ENCODE measurements at places on chromosomes 1 and 21.
A peak's percentile ranks its signal among the peaks of the same experiment; 100 is the strongest.

DNA sequence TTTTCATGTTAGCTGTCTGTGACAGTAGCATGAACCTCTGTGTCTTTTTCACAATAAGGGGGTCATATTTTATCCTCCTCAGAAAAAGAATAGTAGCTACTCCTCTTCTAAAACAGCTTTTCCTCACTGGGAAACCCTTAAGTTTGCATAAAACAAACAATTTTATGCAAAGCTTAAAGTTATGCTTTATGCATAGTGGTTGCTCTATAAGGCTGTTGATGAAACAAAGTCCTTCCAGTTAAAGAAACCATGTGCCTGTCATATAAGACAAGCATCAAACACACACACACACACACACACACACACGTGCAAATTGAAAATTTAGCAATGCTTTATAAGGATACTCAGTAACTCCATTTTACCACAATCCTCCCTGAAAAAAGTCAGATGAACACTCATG is 107.0 kb downstream of the CHD1L start:
- DNase-seq = no peak

DNA sequence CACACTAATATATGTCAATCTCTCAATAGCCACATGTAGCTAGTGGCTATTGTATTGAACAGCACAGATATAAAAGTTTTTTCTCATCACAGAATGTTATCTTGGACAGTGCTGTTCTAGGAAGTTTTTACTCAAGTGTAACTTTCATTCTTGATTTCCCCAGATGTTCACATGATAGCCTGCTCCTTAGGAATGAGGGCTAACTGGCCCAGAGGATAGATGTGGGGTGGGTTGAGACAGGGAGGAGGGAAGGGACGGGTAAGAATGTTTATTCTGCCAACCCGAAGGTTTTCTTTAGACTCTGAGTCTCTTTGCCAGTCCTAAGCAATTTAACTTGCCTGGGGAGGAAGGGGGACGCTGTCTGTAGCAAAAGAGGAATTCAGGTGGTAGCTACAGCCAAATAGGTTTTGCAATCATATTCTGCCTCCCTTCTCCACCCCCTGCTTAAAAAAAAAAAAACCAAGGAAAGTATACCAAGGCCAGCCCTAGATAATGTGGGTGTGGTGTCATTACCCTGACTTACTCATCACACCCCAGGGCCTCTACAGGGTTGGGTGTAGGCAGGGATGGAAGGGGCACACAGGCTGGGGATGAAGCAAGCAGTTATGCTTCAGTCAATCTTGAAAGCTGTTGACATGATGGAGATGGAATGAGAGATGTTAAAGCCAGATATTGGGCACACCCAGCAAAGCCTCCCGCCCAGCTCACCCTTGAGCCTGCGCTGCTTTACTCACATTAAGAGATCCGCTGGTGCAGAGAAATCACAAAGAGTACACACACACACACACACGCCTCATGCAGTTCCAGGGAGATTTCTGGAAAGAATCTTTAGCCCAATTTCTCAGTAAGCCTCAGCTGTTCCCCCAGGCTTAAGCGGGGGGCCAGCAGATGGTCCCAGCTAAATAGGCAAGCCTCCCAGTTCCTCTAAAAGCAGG is 59.9 kb downstream of the PLXNA2 start:
- DNase-seq = no peak

GRCh38 chr1:214472364-214472763 is 79.0 kb downstream of the PTPN14 start:
- no peak for DNase-seq

DNA sequence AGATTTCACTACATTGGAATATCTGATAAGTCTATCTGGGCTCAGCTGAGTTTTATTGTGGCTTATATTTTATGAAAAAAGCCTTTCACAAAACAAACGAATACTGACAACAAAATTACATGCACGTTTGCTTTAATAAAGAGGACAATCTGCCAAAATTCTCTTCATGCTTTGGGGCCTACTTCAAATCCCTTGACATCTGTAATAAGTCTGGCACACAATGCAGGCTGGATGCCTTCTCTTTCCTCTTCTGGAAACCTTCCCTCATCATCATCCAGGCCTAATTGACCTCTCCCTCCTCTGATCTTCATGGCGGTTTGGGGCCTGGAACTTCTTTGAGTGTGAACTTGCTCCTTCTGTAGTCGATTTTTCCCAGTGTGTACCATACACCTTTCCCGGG is 70.3 kb downstream of the MAP10 start:
- DNase-seq = no peak

DNA sequence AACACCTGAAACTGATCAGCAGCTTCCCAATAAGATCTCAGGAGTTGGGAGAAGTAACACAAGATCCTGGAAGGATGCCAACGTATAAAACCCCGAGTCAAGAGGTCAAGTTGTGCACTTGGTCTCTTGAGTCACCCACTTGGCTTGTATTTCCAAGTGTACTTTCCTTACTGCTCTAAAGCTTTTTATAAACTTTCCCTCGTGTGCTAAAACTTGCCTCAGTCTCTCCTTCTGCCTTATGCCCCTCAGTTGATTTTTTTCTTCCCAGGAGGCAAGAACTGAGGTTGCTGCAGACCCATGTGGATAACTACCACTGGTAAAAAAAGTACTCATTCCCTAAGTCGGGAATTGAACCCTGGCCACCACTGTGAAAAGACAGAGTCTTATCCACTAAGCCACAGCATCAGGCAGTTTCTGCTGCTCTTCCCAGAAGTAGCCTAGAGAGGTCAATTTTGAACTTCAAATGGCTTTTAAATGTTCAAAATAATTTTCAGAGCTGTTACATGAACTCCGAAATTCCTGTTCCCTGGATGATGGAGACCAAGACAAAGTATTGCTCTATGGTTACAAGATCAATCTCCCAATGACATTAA is 28.9 kb downstream of the ITLN2 start:
- no peak for DNase-seq

- no peak for DNase-seq
Observed at GRCh38 chr21:15441060-15441493, 288.7 kb upstream of the USP25 start.

GRCh38 chr1:21020151-21020550 is 156.5 kb downstream of the EIF4G3 start:
- DNase-seq = no peak

DNA sequence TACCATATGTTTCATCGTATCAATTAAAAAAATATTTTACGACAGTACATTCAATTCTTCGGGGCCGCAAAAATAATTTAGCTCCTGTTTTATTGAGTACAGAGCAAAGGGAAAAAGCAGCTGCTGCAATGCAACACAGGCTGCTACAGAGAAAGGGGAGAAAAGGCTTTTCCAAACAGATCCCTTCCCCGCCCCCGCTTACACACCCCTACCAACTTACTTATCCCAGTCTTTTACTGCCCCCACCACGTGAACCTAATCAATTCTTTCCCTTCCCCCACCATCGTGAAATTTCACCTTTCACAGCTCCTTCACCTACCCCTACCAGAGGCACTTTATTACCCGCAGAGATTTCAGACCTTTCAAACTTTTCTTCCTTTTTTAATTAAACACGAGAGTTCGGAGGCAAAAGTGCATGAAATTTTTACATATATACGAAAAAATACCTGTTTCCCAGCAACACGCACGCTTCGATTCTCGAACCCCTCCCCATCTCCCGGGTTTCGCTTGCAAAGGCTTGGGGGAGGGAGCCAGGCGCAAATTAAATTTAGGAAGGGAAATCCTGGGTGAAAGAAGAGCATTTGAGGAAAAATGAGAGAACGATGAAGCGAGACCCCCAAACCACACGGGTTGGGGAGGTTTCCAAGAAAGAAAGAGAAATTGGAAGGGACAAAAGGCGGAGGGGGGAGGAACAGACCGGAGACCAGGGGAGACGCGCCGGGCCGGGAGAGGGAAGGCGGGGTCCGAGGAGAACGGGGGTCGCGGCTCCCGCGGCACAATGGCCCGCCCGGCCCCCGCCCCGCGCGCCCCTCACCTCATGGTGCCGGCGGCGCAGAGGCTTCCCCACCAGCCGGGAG is 823 bp downstream of the ENAH start:
- DNase-seq = no peak

- DNase-seq = no peak
Observed at GRCh38 chr1:208219659-208220282, 24.4 kb downstream of the PLXNA2 start.

DNA sequence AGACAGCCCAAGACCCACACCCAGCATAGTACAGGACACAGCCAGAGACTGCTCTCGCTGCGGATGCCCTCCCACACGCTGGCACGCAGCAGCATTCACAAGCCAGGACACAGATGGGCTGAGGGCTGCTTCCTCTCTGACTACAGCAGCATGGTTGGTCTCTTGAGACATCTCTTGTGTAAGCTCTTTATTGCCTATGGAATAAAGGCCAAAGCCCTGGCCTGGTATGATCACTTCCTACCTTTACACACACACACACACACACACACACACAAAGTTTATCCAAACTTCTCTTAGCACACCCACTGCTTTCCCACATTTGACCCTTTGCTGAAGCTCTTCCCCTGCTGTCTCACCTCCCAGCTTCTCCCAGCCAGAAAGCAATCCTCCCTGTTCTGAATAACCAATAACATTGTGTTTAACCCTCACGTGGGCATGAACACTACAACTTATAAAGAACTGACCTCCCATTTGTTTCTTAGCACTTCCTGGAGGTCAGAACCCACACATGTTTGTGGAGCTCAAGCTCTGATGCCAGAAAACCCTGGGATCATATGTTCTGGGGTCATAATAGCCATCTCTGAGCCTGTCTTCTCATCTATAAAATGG is 1.2 kb upstream of the LUZP1 start:
- DNase-seq = peak; percentile 22

- DNase-seq = no peak
Observed at GRCh38 chr1:38624336-38625039, 235.1 kb downstream of the RRAGC start.

DNA sequence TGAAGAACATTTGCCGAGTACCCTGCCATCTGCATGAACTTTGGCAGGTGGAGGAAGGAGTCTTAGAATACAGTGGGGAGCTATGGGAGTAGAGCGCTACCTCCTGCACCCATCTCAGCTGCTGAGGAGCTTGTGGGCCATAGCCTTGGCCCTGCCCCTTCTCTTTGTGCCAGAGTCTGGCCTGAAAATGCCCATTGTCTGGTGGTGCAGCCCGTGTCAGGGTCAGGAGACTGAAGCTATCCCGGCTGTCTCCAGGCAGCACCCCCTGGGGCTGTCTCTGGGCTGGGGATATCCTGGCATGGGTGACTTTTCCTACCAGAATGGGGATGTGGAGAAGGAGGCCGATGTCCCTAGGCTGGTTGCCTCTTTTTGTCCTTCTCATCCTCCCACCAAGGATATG is 7.3 kb downstream of the IPO13 start:
- DNase-seq = no peak

GRCh38 chr1:246020211-246020954 is 486.7 kb downstream of the SMYD3 start:
- DNase-seq = no peak

DNA sequence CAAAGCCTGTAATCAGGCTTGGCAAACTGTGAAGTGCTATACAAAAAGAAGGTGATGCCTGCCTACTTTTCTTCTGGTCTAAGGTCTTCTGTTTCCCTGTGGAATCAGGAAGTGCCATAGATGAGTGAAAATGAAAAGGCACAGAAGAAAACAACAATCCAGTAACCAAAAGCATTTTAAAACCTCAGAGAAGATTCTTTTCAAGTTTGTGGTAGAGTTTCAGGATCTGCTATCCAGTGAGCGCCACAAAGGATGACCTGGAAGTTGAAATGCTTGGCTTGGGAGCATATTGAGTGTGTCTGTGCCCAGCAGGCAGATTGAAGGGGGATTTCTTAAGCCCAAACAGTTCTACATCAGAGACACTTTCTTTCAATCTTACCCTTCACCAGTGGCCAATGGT is 272.2 kb downstream of the PAPPA2 start:
- DNase-seq = no peak

- no peak for DNase-seq
Observed at GRCh38 chr1:200795156-200795555, 56.5 kb downstream of the CAMSAP2 start.

GRCh38 chr1:246503341-246503740 is 3.7 kb downstream of the SMYD3 start:
- no peak for DNase-seq

DNA sequence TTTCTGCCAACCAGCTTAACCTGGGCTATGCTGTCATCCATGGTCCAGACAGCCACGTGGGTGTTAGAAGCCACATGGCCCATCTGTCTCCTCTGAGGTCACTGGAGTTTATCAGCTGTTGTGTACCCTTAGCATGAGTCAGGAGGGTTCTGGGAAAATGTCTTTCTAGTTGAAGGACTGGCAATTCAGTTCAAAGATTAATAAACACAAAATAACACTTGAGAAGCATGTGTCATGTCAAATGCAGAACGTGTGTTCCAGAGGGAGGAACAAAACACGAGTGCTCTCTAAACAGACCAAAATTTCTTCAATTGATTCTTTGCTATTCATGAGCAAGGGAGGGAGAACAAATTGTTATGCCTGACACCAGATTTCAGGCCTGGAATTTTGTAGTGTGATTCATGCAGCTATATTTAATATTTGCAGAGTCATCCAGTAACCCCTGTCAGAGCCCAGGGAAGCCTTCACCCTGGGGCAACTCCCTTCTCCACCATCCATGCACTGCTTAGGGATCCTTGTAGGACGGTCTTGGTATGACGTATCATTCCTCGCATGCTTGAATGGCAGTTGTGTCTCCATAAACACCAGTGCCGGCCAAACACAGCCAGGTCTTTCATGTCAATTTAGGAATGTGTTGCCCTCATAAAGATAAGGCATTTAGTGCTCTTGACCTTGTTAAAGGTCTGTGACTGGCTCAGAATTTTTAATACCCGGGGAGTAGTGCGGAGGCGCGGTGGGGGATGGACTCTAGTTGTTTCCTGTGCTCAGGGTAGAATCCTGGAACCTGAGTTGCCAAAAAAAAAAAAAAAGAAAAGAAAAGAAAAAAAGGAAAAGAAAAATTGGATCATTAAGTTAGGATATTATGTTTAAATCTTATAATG is 27.7 kb upstream of the DYRK1A start:
- DNase-seq = no peak

- DNase-seq = no peak
Observed at GRCh38 chr1:99250728-99251127, 13.6 kb upstream of the PLPPR4 start.

DNA sequence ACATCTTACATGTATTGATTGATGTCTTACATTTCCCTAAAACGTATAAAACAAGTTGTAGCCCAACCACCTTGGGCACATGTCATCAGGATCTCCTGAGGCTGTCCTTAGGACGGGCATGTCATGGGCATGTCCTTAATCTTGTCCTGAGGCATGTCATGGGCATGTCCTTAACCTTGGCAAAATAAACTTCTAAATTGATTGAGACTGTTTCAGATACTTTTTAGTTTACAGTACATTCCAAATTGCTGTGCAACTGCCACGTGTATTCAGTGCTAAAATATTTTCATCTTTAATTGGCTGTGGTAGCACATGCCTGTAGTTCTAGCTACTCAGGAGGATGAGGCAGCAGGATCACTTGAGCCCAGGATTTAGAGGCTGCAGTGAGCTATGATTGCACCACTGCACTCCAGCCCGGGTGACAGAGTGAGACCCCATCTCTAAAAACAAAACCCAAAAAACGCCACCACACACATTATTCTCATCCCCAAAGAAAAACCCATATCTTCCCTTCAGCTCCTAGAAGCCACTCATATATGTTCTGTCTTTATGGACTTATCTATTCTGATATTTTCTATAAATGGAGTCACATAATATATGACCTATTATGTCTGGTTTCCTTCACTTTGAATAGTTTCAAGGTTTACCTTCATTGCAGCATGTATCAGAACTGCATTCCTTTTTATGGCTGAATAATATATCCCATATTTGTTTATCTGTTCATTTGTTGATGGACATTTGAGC is 96.0 kb upstream of the BTG3 start:
- no peak for DNase-seq

Data from CD4-positive, alpha-beta T cell treated with Interleukin-21 for 1 hour (primary cell).